ENCODE measurements at places on chromosomes 5 and 9.

GRCh38 chr5:106028314-106028713, 1642.4 kb downstream of the EFNA5 start:
- DNase-seq = no peak

DNA sequence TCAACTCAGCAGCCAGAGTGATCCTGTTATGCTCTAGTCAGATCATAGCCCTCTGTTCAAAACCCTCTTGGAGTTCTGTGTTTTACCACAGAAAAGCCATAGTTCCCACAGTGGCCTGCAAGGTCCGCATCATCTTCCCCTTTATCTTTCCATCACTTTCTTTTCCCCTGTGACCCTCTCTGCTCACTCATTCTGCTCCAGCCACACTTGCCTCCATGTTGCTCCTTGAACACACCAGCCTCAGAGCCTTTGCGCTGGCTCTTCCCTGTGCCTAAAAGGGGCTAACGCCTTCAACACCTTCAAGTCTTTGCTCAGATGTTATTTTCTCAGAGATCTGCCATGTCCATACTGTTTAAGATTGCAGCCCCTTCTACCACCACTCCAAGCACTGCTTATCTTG, 26.3 kb downstream of the CSF2 start:
- DNase-seq = no peak

- peak; percentile 55 for DNase-seq
Observed at GRCh38 chr5:140351609-140352334, 5.4 kb upstream of the HBEGF start.

DNA sequence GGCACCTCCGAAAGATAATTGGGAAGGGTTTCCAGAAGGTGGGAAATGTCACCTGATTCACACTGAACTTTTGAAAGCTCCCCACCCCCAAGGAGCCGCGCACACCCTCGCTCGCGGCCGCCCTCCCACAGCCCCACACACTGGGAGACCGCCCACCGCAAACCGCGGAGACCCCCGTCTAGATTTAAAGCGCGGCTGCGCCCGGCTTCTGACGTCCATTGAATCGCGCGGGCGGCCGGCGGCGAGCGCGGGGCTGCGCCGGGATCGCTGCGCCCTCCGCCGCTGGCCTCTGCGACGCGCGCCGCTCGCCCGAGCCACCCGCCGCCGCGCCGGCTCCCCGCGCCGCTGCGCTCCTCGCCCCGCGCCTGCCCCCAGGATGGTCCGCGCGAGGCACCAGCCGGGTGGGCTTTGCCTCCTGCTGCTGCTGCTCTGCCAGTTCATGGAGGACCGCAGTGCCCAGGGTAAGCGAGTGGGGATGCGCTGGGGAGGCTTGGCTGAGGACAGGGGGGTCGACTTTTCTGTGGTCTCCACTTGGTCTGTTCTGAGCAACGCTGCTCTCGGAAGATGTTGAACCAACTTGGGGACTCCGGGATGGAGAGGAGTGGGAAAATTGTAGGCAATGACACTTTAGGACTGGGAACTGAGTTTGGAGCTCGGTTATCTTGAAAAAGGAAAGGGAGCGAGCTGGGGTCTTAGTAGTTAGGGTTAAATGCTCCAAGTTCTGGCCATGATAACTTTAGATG, at the start of gene FST:
TSS of gene FST (plus strand) at position 214 of the 743 bp plus-strand sequence. CDS start at position 377, 163 bp downstream.
- DNase-seq = no peak

GRCh38 chr5:149745943-149746324, 15.8 kb downstream of the PPARGC1B start:
- no peak for DNase-seq

- no peak for DNase-seq
Observed at GRCh38 chr5:112548246-112548881, 129.3 kb upstream of the EPB41L4A start.

DNA sequence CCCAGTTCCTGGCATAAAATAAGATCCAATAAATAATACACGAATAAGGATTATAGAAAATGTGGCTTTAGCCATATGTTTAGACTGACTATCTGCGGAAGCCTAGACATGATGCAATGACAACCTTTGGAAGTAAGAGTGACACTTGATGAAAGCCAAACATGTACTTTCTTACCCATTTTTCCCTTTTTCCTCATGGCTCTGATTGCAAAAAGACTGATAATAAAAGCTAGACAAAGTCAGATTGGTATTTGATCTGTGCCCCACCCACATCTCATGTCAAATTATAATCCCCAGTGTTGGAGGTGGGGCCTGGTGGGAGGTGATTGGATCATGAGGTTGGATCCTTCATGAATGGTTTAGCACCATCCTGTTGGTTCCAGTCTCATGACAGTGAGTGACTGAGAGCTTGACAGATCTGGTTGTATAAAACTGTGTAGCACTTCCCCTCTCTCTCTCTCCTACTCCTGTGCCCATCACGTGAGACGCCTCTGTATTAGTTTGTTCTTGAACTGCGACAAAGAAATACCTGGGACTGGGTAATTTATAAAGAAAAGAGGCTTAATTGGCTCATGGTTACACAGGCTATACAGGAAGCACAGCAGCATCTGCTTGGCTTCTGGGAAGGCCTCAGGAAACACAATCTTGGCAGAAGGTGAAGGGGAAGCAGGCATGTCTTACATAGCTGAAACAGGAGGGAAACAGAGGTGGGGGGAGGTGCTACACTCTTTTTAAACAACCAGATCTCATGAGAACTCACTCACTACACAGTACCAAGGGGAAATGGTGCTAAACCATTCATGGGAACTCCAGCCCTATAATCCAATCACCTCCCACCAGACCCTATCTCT, 243.4 kb upstream of the PIK3R1 start:
- no peak for DNase-seq

DNA sequence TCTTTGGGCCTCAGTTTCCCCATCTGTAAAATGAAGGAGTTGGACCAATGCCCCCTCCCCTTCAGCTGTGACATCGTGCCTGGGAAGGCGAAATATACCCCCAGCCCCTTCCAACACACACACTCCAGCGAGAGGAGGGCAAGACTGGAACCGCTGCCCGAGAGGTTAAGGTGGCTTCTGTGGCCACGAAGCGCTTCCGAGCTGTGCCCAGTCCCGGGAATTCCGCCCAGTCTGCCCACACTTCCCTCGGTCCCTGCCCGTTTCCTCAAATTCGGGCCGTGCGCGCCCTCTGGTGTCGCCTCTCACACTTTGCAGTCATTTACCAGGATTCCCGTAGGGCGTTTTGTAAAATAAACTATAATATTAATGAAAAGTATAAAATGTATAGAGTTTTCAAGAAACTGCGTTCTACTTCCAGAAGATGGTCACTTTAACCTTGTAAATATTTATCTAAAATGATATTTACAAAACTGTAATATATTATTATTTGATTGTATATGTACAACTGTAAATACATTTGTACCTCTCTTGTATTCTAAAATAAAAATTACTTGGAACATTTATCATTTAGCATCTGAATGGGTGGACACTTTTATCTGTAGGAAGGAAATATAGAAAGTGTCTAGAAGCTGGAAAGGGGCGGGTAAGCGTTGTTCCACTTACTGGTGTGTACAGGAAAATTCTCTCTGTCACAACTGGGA, 11.0 kb upstream of the EXOSC2 start:
- DNase-seq = peak; percentile 56

- DNase-seq = no peak
Observed at GRCh38 chr5:62326702-62327101, 20.7 kb downstream of the KIF2A start.

DNA sequence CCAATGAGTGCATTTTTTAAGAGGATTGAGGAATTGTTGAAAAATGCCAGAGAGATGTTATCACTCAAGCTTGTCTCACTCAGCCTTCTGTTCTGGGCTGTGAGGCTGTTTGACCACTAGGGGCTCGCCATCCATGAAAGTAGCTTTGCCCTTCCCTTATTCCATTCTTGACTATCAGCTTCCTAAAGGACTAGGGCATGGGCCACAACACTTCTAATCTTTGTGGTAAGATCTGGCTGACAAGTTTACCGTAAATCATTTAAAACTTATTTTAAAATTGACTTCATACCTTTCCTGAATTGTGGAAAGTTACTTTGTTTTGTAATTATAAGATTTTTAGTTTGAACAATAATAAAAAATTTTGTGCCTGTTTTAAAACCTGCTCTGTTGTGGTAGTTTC, 49.5 kb downstream of the TJP2 start:
- no peak for DNase-seq

- no peak for DNase-seq
Observed at GRCh38 chr9:33350310-33350709, 52.1 kb downstream of the AQP7 start.

GRCh38 chr5:150022158-150022531, 21.6 kb downstream of the HMGXB3 start:
- DNase-seq = no peak

DNA sequence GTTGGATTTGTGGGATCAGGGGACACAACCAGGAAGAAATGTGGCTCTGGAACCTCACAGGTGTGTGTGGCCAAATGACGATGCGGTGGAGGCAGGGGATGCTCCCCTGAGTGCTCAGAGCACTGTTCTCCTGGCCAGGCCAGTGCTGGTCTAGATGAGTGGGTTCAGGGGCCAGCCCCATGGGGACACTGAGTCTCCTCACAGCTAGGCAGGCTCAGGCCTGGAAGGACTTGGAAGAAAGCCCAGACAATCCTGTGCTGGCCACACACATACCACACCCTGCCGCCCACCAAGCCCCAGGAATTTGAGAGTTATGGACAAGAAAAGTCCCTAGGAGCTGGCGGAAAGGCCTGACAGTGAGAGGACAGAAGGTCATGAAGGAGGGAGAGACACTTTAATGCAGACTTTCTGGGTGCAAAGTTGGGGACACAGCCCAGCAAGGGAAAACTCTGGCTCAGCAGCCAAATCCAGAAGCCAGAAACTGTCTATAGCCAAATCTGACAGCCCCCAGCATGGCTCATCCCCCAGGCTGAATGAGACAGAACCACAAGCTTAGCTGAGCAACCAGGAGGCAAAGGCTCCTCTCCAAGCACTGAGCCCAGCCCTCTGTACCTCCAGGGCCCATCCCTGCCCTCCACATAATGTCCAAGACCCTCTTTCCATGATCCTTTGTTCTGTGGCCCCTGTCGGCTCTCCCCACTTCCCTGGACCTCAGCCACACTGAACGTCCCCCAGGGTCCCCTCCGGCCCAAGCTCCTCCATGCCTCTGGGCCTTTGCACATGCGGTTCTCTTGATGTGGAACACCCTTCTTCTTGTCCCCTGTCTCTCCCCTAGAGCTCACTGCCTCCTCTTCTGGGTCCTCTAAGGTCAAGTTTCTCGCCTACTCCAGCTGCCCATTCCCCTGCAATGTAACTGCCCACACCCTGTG, 22.4 kb downstream of the LHX6 start:
- DNase-seq = no peak

- no peak for DNase-seq
Observed at GRCh38 chr9:92612292-92612691, 57.6 kb downstream of the IPPK start.

- no peak for DNase-seq
Observed at GRCh38 chr9:89179895-89180734, 1.5 kb upstream of the SHC3 start.

- DNase-seq = no peak
Observed at GRCh38 chr9:127971357-127972235, 9.2 kb downstream of the EEIG1 start.

DNA sequence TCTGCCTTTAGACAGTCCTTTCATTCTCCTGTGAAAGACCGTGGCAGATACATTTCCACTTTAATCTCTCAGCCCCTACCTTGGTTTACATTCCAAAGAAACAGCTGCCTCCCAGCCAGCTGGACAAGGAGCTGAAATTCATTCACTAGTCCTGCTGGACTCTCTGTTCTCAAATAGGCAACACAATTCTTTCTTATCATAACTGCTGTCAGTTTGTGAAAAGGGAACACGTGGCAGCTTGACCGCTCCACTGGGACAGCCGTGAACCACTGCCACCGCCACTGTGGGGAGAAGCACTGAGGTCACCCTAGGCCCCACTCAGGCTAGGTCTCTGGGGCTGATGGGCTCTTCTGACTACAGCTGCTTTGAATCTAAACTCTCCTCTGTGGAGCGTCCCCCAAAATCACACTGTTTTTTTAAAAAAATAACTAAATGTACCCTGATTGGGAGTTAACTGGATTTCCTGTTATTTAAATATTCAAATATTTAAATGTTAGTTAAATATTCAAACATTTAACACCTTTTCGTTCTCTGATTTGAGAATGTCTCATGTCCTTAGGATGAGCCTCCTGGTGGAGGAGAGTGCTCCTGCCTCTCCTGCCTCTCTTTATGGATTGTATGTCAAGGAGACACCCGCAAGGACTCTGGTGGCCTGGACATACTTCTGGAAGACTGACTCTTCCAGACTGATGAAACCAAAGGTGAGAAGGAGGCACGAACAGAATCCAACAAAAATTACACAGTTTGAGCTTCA, 120.1 kb downstream of the BOD1 start:
- no peak for DNase-seq

GRCh38 chr5:148839960-148840359, 13.5 kb downstream of the ADRB2 start:
- DNase-seq = no peak
